ENCODE measurements at places on chromosomes 13 and 19.

GRCh38 chr13:35729926-35730627 is 253.6 kb upstream of the MAB21L1 start:
- no peak for DNase-seq

- no peak for DNase-seq
These were observed 27.1 kb downstream of the SUGP2 start for GRCh38 chr19:19006213-19006612.

DNA sequence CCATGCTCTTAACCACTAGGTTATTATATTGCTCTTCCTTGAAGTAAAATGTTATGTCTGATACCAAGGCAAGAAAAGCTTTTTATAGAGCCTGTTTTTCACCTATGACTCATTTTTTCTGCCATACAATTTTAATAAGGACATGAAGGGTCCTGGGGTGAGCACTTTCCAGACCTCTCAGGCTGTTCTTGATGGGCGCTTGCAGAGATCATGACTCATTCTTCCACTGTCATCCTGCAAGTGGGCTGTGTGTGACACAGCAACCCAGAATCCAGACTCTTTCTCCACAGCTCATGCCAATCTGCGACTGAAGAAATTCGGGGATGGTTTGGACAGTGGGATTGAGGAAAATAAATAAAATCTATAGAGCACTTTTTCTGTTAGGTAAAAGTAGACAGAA is 506.7 kb upstream of the NBEA start:
- DNase-seq: peak; percentile 22

DNA sequence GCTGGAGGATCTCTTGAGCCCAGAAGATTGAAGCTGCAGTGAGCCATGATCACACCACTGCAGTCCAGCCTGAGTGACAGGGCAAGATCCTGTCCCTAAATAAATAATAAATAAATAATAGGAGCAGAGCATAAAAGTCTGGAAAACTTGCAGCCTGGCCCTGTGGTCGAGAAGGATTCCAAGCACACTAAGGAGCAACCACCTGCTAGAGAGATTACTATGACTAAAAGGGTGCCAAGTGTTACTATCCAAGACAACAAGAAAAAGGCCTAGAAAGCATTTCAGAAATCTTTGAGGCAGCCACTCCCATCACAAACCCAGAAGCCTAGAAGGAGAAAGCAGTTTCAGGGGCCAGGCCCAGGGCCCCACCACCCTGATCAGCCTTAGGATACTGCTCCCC is 46.1 kb downstream of the LHFPL6 start:
- DNase-seq: no peak

DNA sequence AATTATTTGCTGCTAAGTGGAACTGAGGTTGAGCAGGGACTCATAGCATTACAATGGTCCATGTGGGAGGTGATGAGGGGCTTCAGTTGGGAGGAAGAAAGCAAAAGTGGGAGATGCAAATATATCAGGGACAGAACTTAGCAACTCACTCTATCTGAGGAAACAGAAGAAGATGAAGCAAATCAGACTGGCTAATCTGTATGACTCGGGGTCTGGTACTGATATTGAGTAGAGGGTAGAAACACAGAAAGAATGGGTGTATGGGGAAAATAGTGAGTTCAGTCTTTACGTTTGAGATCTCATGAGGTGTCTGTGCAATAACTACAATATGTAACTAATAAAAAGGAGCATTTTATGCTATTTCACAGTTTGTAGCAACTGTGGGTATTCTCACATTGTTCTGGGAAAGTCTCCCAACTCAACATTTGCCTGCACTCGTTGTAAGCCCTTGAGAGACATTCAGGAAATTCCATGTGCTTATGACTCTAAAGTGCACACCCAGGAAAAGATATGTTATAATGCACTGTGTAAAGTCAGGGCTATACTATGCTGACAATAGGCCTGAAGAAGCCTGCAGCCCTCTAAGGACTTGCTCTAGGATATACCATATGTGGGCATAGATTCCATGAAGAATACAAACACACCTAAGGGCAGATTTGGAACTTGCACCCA is 183.5 kb downstream of the SPRY2 start:
- DNase-seq: peak; percentile 69

GRCh38 chr13:105518086-105518485 is 1017.4 kb downstream of the EFNB2 start:
- DNase-seq: no peak

- no peak for DNase-seq
These were observed 139.8 kb downstream of the MIPEP start for GRCh38 chr13:23749288-23749873.

GRCh38 chr13:78977311-78977710 is 318.4 kb upstream of the OBI1 start:
- DNase-seq: peak; percentile 0

DNA sequence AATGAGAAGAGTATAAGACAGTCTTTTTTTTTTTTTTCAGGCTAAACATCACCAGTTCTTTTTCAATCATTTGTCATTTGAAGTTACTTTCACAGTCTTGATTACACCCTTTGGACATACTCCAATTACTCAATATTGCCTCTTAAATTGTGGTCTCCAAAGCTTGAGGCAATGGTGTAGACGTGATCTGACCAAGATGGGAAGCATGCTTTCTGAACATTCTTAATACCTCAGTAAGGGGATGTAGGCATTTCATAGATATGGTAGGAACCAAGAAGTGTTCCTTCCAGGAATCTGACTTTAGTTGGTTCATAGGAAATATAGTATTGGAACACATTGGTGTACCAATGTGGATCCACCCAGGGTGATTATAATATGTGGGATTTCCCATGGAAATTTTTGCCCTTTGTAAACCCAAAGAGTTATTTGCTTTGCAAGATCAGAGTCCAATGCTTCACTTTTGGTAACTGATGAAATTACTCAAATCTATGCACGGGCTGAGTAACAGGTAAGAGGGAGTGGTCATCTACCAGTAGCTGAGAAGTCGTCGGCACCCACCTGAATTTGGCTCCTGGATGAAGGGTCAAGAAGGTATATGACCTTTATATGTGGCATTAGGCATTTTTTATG is 62.2 kb downstream of the ERCC5 start:
- no peak for DNase-seq

DNA sequence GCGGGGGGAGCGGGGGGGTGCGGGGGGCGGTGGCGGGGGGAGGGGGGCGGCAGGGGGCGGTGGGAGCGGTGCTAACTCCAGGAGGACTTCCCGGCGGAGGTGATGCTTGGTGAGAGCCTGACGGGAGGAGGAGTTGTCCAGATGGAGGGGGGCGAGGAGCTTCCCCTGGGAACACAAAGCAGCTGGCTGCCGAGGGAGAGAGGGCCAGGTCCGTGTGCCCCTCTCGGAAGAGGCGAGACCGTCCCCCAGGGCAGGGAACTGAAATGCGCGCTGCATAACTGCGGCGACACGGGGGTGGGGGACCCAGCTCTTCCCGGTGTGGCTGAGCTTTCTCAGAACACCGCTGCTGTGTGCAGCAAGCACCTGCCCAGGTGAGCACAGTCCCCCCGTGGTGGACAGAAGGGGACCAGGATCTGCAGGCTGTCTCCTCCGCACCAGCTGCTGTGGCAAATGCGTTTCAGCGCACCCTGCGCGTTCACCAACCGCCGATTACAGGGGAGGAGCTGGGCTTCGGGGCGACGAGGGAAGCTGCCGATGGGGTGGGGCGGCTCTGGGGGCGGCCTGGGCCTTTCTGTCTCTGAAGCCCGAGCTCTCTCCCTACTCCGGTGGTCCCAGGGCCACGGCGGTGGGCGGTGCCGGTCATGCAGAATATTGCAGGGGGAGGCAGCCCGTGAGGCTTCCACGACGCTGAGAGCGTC is 54.7 kb upstream of the F7 start:
- no peak for DNase-seq

DNA sequence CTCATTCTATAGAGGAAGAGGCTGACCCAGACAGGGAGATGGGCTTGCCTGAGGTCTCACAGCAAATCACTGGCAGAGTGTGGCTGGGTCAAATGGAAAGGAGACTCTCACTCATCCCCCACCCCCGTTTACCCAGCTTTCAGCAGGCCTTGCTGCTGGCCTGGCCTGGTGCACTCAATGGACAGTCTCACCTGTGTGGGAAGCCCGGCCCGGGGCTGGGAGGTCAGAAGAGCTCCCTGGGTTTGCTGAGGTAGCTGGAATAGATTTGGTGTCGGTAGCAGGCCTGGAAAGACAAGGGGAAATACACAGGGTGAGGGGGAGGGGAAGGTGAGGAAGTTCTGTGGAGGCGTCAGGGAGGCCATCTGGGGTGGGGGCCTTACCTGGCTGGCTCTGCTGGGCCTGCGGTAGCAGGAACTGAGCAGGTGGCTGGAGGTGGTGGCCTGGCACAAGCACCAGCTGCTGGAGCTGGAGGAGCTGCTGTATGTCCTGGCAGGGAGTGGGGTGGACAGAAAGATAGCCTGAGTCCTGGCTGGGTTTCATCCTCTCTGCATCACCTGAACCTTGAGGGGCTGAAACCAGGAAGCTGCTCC is 23.5 kb downstream of the ZNF574 start:
- DNase-seq: no peak

Measured in cardiac fibroblast (primary cell).